Neural crest cell (in vitro differentiated cells): ENCODE measurements at places on chromosomes 2 and 18.

DNA sequence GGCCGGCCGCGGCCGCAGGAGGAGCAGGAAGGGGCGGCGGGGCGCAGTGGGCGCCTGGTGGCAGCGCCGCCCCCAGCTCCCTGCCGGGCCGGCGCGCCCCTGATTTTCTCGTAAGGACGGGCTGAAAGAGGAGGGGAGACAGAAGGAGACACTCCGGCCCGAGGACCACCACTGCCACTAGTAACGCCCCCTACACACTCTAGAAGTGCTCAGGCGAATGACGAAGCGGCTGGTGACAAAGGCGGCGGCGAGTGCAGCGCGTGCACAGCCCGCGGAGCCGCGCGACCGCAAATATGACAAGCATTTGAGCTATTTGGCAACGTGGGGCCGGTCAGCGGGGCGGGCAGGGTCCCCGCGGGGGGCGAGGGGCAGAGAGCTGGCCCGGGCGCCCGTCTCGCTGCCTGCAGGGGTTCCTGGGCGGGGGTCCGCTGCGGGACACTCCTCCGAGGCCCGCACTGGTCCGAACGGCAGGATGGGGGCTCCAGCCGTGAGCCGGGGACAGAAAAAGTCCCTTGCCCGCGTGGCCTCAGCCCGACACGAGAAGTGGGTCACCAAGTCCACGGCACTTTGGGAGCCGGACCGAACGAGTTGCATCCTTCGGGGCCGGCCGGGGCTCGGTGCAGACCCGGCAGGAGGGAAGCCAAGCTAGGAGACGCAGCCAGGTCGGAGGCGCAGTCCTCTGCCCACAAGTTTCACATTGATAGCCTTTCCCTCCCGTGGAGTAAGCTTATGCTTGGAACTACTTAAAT lies 524 bp upstream of the SERTAD2 start:
- H3K4me1 ChIP-seq: peaks cover 50% of the 10 kb centered on the region
- no peaks in the 10 kb centered on the region for H3K36me3 ChIP-seq
- DNase-seq: peak; percentile 72
- H3K27ac ChIP-seq: peak overlapping the region; percentile 95

GRCh38 chr2:143564419-143564818 lies 435.2 kb downstream of the ARHGAP15 start:
- no peaks in the 10 kb centered on the region for H3K4me1 ChIP-seq
- H3K27me3 ChIP-seq: no peaks in the 10 kb centered on the region
- H3K36me3 ChIP-seq: no peaks in the 10 kb centered on the region
- no peak overlapping the region for H3K27ac ChIP-seq
- no peak for DNase-seq

GRCh38 chr2:173571021-173571821 lies 216.5 kb downstream of the CDCA7 start:
- H3K27ac ChIP-seq: peak overlapping the region; percentile 0
- no peaks in the 10 kb centered on the region for H3K36me3 ChIP-seq
- no peak for DNase-seq

- H3K27ac ChIP-seq: no peak overlapping the region
- no peak overlapping the region for H3K4me3 ChIP-seq
- peaks cover 33% of the 10 kb centered on the region for H3K27me3 ChIP-seq
- DNase-seq: no peak
- no peaks in the 10 kb centered on the region for H3K36me3 ChIP-seq
These were observed 6.9 kb upstream of the CCBE1 start for GRCh38 chr18:59704146-59704545.

DNA sequence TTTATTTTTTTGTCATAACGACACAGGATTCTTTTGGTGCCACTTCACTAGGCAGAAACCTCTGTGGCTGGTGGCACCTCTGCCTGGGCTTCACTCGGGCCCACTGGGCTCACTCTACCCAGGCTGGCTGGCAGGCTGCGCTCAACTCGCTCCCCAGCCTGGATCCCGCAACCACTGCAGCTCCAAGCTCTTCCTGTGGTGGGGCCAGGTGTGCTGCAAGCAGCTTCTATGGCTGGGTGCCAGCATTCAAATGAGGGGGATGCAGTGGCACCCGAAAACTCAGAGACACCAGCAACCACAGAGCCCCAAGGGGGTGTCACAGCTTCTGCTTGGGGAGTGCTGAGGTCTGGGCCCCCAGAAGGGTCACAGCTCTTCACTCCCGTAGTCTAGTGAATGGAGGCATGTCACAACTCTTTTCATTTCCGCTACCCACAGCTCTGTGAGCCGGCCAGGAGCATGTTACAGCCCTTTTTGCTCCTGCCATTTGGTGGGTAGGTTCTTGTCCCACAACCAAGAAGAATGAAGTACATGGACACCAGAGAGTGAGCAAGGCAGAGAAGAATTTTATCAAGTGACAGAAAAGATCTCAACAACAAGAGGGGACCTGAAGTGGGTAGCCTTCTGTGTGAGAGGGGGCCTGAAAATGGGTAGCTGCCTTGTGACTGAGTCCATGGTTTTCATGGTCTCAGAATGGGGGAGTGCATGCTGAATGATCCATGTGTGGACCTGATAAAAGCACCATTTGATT lies 170.1 kb downstream of the UBR3 start:
- no peak for DNase-seq
- peaks cover 17% of the 10 kb centered on the region for H3K36me3 ChIP-seq
- H3K27ac ChIP-seq: no peak overlapping the region
- no peak overlapping the region for H3K4me3 ChIP-seq
- H3K4me1 ChIP-seq: no peaks in the 10 kb centered on the region

GRCh38 chr18:33355263-33355662 lies 85.3 kb downstream of the CCDC178 start:
- H3K27me3 ChIP-seq: no peaks in the 10 kb centered on the region
- no peaks in the 10 kb centered on the region for H3K36me3 ChIP-seq
- no peaks in the 10 kb centered on the region for H3K4me1 ChIP-seq
- H3K27ac ChIP-seq: no peak overlapping the region

- no peak for DNase-seq
- H3K27ac ChIP-seq: no peak overlapping the region
- H3K36me3 ChIP-seq: peaks cover 9% of the 10 kb centered on the region
- H3K4me3 ChIP-seq: no peak overlapping the region
These were observed 34.8 kb downstream of the ADNP2 start for GRCh38 chr18:80143881-80144280.

- H3K36me3 ChIP-seq: peaks cover 22% of the 10 kb centered on the region
- H3K27me3 ChIP-seq: no peaks in the 10 kb centered on the region
- peaks cover 28% of the 10 kb centered on the region for H3K4me1 ChIP-seq
- no peak overlapping the region for H3K4me3 ChIP-seq
- no peak overlapping the region for H3K27ac ChIP-seq
These were observed 76.4 kb downstream of the TANC1 start for GRCh38 chr2:159044804-159045286.

DNA sequence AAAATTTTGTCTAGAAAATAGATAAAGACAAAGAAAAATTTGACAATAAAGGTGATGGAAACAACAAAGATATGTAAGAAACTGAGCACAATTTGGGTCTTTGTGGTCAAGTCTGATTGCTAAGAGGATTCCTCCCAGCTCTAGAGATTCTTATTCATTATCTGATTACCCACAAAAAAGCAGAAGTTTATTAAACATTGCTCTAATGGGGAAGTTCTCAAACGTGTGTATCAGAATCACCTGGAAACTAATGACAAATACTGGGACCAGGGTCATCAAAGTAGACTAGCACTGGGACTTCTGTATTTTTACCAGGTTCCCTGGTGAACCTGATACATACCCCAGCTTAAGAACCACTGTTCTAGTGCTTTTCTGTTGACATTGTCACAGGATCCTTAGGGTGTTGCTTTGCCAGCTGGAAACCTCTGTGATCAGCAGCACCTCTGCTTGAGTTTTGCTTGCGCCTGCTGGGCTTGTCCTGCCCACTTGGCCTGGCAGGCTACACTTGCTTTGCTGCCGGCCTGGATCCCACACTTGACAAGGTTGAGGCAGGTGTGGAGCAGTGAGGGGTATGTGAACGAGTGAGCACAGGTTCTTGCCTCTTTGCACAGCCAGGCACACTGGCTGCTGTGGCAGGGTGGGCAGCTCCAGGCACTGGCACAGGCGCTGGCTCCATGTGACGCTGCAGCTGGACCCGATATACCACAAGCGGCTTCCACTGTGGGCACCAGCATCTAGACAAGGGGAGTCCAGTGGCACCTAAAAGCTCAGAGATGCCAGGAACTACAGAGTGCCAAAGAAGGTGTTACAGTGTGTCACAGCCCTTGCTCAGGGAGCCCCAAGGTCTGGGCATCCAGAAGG lies 6.2 kb upstream of the GORASP2 start:
- peaks cover 4% of the 10 kb centered on the region for H3K4me1 ChIP-seq
- no peak overlapping the region for H3K4me3 ChIP-seq
- no peaks in the 10 kb centered on the region for H3K27me3 ChIP-seq
- no peak overlapping the region for H3K27ac ChIP-seq
- no peak for DNase-seq

DNA sequence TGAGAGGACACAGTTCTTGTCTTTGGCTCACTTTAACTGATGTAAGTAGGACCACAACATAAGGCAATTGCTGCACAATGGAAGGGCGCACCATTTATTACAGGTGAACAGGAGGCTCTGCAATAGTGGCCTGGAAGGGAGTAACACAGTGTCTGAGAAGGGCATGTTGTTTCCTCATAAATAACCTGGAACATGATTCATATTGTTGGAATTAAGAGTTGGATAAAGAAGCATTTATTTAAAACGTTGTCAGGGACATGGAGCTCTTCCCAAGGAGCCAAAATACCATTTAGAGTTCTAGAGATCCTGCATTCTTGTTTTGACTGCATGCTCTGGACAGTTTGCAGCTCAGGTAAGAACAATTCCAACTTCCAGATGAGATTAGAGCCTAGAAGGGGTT lies 110.4 kb downstream of the PLCL1 start:
- no peaks in the 10 kb centered on the region for H3K36me3 ChIP-seq
- no peak overlapping the region for H3K27ac ChIP-seq
- no peak overlapping the region for H3K4me3 ChIP-seq

DNA sequence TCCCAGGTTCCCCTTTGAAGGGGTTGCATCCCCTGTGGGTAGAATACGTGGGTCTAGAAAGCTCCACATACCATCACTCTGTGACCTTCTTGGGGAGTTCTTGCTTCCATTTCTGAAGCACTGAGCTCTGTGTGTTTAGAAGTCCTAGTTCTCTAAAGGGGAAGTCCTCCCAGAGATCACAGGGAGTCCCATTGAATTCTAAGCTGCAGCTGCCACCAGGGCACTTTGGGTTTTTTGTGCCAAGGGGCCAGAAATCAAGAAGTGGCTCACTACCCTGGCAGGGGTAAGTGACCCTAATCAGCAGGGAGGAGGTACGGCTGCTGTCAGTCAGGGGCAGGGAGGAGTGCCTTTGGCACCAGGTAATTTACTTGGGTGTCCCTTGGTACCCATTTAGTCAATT lies 70.9 kb downstream of the EHD3 start:
- H3K27me3 ChIP-seq: peaks cover 11% of the 10 kb centered on the region
- DNase-seq: no peak
- H3K36me3 ChIP-seq: no peaks in the 10 kb centered on the region
- H3K4me3 ChIP-seq: no peak overlapping the region
- H3K4me1 ChIP-seq: no peaks in the 10 kb centered on the region

DNA sequence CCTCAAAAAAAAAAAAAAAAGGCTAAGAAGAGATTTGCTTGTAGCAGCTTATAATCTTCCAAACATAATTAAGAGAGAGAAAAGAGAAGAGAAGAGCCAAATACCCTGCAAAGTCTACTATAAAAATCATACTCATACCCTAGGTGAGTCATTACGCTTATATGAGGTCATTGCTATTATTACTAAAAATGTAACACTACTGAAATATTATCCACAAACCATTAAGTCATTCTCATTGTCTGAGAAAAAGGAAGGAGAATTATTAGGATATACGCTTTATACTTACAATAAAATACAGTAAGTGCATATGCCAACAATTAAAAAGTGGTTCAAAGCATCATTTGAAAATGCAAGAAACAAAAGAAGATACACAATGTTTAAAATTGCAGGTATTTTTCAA lies 66.5 kb downstream of the COLEC12 start:
- no peak overlapping the region for H3K27ac ChIP-seq
- no peak overlapping the region for H3K4me3 ChIP-seq
- DNase-seq: no peak
- H3K4me1 ChIP-seq: no peaks in the 10 kb centered on the region

DNA sequence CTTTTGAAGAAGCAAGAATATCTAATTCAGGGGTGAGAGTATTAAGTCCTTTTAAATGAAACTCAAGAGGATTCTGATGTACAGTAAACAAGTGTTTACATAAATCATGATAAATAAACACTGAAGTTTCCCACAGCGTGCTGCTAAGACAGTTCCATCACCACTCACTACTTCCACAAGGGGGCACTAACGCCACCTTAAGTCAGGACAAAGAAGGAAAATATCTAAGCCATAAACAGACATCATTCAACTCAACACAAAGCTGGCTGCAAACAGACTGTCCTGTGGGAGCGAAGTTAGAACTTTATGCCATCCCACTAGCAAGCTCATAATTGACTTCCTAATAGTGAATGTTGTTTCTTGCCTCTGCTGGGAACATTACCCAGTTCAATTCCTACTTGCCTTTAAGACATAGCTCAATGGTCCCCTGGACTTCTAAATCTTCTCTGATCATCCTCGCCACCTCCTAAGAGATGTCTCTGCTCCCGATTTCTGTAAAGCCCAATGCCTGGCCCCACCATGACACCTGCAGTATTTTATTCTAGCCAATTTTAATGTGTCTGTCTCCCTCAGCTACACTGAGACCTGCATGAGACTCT lies 36.5 kb downstream of the MRPL44 start:
- no peak overlapping the region for H3K4me3 ChIP-seq
- no peak overlapping the region for H3K27ac ChIP-seq
- H3K4me1 ChIP-seq: peaks cover 22% of the 10 kb centered on the region
- DNase-seq: peak; percentile 60
- no peaks in the 10 kb centered on the region for H3K27me3 ChIP-seq

DNA sequence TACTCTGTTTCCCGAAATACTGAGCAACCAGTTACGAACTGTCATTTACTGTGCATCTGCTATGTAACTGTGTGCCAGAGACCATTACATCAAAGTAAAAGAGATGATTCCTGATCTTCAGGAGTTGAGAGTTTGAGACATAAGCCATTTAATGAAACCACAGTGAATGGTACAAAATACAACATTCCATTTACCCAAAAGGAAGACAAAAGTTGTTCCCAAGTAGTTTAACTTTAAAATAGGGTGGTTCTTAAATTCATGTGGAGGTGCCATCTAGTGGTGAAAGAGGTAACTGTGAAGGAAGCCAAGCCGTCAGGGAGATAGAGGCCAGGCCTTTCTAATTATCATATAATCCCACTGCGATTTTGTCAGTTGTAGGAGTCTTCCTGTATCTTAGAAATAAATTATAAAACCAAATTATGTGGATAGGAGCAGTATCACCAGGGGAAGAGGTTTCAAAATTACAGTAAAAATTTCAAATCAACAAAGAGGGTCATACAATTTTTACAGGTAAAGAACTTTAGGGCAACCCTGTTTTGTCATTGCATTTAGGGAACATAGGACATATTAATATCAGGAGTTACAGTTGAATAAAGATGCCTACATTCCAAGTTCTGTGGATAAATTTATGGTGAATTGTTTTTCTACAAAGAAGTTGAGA lies 67.7 kb downstream of the EPAS1 start:
- no peaks in the 10 kb centered on the region for H3K36me3 ChIP-seq
- H3K27me3 ChIP-seq: peaks cover 4% of the 10 kb centered on the region
- DNase-seq: peak; percentile 44

- no peak overlapping the region for H3K27ac ChIP-seq
- no peak overlapping the region for H3K4me3 ChIP-seq
- no peaks in the 10 kb centered on the region for H3K36me3 ChIP-seq
- H3K4me1 ChIP-seq: peaks cover 15% of the 10 kb centered on the region
- H3K27me3 ChIP-seq: no peaks in the 10 kb centered on the region
- no peak for DNase-seq
These were observed 221.5 kb upstream of the SMAD7 start for GRCh38 chr18:49172246-49172645.

GRCh38 chr2:15023221-15023620 lies 390.7 kb downstream of the LRATD1 start:
- H3K4me1 ChIP-seq: no peaks in the 10 kb centered on the region
- H3K4me3 ChIP-seq: no peak overlapping the region
- H3K36me3 ChIP-seq: no peaks in the 10 kb centered on the region
